ENCODE measurements at places on chromosomes 1 and 21.

- DNase-seq = no peak
Observed at GRCh38 chr1:31856140-31856539, 40.3 kb upstream of the SPOCD1 start.

DNA sequence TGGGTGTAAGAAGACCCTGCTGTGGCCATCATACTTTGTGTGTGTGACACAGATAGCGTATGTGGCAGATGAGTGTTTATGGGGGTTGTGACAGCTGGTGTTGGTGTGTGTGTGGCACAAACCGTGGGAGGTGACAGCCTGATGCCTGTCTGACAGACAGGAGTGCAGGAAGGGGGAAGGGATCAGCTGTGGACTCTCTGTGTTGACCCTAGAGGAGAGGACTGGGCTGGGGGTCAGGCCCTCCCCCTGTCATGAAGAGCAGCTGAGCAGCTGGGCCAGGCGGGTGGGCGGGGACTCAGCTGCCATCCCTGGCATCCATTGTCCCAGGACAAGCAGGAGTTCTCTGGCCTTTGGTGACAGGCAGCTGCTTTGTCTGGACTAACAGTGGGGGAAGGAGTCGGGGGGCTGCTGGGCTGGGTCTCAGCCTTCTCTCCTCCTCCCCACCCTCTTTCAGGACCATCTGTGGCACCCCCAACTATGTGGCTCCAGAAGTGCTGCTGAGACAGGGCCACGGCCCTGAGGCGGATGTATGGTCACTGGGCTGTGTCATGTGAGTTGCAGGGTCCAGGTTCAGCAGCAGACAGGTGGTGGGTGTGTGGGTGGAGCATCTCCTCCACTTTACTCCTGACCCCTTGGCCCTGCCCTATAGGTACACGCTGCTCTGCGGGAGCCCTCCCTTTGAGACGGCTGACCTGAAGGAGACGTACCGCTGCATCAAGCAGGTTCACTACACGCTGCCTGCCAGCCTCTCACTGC, 2.3 kb downstream of the PLK3 start:
- no peak for DNase-seq

GRCh38 chr1:96979304-96980268, 258.0 kb downstream of the PTBP2 start:
- DNase-seq = no peak

- no peak for DNase-seq
Observed at GRCh38 chr1:210360852-210361477, 32.3 kb downstream of the HHAT start.

DNA sequence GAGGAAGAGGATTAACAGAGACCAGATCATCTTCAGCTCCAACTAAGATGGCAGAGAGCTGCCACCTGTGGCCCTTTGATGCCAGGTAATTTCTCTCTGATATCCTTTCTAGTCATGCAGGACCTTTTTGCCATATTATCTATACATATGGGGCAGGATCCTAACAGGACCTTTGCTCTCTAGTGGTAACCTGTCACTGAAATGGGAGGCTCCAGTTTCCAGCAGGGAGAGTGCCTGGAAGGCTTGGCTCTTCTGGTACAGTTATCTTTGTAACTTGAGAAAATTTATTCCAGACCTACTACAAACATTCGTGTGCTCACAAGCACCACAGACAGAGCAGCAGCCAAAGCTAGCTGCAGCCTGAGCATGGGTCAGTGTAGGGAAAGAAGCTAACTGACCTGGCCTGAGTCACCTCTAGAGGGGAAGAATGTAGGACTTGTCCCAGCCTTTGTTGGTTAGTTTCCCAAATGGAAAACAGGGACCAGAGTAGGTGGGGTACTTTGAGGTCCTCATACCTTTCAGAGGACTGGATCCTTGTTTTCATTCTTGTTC, 86.5 kb upstream of the MACF1 start:
- DNase-seq = no peak

GRCh38 chr1:230976360-230976759, 2.3 kb downstream of the TTC13 start:
- DNase-seq = no peak

- no peak for DNase-seq
Observed at GRCh38 chr1:60225486-60225885, 151.9 kb upstream of the C1orf87 start.

DNA sequence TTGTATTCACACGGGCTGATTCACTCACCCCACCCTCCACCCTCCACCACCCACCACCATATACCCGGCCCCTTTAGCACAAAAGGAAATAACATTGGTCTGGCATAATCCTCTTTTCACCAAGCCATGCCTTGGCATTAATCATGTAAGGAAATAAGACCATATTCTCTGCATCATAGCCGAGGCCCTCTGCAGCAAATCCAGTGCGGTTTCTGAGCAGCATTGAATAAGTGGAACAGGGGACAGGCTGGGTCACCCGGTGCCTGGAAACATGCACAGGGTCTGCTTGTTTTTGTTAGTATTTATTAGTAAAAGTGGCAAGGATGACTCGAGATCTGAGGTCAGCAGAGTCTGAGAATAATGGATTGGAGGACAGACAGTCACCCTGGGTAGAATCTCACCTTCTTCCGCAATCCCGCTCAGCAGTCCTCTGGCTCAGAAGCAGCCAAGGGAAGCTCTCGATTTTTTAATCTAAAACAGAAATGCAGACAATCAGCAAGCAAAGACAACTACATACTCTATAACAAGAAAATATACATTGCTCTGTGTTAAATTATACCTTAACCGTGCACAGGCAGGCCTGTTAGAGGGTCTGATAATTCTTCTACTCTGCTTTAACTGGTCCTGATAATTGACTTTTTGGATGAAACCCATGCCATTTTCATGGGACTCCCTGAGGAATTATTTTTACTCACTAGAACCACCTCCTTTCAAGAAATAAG, 52.4 kb upstream of the CDC42BPA start:
- DNase-seq = no peak

DNA sequence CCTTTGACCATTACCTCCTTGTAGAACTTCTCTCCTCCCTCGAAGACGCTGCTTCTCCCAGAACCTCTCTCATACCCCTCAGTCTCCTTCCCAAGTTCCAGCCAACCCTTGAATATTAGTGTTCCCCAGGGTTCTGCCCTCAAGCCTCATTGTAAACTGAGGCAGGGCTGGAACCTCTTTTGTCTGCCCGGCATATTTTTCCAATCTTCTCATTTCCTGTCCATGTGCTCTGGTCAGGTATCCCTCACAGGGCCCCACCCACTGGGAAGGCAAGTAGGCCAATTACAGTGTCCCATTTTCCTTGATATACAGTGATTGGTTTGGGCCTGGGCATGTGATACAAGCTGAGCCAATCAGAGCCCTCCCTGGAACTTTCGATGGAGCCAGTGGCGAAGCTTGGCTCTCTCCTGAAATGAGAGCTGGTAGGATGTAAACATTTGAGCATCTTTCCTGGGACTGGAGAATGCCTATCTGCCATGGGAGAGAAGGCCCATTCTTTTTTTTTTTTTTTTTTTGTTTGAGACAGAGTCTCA, 57.1 kb upstream of the ID3 start:
- DNase-seq = no peak

GRCh38 chr21:45132841-45133573, 58.6 kb downstream of the ADARB1 start:
- DNase-seq = no peak

DNA sequence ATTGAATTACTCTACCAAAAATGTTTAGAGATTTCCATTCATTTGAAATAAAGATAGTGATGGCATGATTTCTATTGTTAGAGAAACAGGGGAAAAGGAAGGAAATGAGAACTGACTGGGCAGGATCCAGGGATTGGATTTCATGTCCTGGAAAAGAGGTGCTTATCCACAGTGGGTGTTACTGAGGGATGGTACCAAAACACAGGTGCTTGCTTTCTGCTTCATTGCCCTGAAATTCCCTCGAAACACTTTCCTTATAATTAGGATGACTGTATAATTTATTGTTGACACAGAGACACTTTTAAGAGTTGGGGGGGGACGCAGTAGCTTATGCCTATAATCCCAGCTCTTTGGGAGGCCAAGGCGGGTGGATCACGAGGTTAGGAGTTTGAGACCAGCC, 185.0 kb upstream of the KCNK2 start:
- DNase-seq = no peak

DNA sequence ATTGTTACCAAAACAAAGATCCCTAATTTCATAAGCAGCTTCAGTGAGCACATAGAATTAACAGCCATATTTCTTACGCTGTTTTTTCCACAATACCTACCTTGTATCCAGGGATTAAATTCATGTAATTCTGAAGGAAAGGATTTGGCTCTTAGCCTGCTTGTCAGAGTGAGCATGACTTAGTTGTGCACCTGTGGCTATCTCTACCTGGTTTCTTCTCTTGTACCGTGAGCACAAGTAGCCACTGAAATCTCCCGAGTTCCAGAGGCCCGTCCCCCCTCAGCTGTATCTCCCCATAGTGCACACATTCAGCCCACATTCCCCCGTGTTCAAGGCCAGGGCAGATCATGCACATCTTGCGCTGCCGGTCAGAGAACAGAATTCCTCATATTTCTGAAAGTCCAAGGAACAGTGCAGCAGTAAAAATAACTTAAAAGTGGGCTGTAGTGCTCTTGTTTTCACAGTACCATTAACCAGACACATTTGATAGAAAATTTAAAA, 2.3 kb downstream of the TENT5C start:
- DNase-seq = no peak
